ENCODE measurements at places on chromosomes 1 and 21.

DNA sequence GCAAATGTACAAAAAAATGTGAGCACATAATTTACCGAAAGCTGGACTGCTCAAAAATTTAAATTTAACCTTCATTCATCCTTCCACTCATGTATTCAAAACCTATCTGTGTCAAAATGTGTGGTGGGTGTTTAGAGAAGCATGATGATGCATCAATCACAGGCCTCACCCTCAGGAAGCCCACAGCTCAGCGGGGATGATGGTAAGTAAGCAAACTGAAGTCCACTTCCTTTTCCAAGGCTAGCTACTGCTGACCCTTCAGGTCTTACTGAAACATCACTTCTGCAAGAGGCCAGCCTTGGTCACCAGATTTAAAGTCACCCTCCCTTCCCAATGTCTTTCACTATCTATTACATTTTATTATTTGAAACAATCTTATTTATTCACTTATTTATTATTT, 254.5 kb downstream of the DNM3 start:
- no peak for DNase-seq

GRCh38 chr1:111470596-111470995, 3.2 kb upstream of the C1orf162 start:
- DNase-seq, result no peak

GRCh38 chr1:225454733-225455132, 26.9 kb upstream of the LBR start:
- peak; percentile 96 for DNase-seq

DNA sequence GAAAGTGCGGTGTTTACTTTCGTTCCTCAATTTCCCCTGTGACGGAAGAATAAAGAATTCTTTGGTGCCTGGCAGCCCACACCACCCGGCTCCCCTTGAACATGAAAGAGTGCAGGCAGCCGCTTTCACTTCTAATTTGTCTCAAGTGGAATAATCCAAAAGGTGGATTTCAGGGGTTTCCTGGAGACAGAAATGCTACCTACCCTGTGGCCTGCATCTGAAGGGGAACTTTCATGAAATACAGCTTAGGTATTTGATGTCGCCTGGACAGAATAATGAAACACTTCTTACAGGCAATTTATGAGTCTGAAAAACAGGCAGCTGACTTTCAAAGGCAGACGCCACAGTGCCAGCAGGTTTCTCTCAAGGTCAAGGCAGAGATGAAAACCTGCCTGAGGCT, 169.5 kb upstream of the USP24 start:
- no peak for DNase-seq

GRCh38 chr1:230147253-230148125, 80.5 kb downstream of the GALNT2 start:
- no peak for DNase-seq

GRCh38 chr1:26318338-26319064, 743 bp downstream of the CD52 start:
- DNase-seq, result no peak

- no peak for DNase-seq
Measured at GRCh38 chr1:225666495-225666894, 13.6 kb upstream of the ENAH start.

DNA sequence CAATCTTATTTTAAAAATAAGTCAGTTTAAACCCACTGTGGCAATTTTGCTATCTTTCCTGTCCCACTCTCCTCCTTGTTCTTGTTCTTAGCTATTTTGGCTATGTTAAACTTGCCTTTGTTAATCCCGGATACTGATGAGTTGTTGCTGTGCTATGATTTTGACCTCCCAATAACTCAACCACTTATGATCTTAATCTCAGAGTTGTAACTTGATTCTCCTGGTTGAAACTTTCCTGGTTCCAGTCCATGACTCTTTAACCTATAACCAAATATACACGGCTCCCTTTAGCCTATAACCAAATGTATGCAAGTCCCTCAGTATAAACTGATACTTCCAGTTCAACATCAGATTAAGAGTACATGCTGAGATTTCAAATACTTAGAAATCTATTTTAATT, 15.6 kb upstream of the ACADM start:
- no peak for DNase-seq

DNA sequence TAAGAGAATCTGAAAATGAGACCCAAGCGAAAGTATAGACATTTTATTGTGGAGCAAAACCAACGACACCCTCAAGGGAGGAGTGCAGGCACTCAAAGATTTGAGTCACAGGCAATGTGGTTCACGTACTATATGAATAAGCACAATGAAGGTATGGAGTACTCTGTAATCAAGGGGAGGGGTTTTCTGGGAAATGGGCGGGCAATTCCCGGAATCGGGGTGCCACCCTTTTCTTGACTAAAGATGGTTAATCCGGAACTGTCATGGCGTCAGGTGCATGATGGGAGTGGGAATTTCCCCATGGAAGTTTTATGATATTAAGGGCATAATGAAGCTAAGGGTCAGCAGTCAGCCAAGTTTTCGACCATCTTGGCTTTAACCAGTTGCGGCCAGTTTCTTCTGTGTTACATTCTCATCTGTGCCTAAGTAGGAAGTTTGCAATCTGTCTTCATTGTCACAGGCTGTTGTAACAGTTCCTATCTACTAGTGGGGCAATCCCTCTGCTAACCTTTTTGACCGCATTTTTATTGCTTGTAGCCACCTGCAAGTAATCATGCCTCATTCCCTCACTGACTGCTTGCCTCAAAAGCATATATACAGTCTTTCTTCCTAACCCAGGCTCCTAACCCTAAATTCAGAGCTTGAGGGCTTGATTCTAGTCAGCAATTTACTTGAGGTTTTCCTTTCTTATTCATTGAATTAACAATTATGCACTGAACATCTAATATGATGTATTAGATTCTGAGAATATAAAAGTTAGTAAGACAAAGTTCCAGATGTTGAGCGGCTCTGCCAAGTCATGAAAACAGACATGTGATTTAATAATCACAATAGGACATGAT, 775 bp upstream of the AIM2 start:
- no peak for DNase-seq

DNA sequence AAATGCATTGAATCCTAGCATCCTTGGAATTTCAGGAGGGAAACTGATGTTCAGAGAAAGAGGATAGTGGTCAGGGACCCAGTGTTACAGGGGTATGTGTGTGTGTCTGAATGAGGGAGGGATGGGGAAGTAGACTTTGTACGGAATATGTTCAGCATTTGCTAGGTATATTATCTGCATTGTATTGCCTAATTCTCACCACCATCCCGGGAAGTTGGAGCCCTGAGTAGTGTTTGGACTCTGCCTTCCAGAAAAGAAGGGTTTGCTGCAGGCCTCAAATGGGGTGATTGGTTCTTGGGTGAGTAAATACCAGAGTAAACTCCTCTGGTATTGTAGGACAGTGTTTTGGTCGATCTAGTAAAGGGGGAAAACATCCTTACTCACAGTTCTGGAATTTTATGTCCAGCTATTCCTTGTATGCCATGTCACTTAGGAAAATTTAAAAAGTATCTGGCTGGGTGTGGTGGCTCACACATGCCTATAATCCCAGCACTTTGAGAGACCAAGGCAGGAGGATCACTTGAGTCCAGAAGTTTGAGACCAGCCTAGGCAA, 7.1 kb upstream of the ZNF496 start:
- no peak for DNase-seq

DNA sequence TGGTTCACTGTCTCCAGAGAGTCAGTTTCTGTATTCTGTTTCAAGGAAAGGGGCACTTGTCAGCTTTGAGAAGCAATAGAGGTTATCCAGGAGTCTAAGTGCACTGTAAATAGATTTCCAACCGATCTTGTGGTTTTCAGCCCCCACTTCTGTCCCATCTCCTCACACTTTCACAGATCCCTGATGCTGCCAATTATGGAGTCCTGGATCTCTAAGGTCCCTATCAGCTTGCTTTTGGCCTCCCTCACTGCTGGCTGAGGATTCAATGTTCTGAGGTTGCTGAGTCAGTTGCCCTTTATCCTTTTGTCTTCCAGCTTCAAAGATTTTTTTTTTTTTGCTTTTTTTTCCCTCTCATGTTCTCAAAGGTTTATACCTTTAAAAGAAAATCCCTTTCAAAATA, 98.4 kb downstream of the DIRAS3 start:
- DNase-seq, result no peak

DNA sequence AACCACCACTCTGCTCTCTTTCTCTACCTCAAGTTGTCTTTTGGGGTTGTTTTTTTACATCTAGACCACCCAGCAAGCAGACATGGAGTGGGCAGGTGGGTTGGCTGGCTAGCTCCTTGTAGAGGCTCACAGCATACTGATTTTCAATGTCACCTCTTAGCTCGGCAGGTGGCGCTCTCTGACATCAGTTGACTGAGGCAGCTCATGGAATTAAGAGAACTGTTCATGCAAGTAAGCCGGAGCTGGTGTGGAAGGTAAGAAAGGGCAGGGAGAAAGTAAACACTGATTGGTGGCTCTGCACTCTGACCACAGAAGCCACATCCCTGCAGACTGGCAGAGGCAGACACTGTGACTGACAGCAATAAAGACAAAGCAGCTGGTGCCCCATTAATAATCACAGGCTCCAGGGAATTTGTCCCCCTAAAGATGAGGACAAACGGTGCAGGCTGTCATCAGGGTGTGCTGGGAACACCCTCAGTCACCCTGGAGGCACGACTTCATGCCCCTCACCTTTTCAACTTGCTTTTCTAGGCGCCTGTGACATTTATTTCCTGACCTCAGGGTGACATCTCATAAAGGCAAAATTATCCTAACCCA, 226.8 kb downstream of the LMX1A start:
- peak; percentile 55 for DNase-seq

GRCh38 chr1:61135291-61135690, 52.9 kb downstream of the NFIA start:
- DNase-seq, result no peak

DNA sequence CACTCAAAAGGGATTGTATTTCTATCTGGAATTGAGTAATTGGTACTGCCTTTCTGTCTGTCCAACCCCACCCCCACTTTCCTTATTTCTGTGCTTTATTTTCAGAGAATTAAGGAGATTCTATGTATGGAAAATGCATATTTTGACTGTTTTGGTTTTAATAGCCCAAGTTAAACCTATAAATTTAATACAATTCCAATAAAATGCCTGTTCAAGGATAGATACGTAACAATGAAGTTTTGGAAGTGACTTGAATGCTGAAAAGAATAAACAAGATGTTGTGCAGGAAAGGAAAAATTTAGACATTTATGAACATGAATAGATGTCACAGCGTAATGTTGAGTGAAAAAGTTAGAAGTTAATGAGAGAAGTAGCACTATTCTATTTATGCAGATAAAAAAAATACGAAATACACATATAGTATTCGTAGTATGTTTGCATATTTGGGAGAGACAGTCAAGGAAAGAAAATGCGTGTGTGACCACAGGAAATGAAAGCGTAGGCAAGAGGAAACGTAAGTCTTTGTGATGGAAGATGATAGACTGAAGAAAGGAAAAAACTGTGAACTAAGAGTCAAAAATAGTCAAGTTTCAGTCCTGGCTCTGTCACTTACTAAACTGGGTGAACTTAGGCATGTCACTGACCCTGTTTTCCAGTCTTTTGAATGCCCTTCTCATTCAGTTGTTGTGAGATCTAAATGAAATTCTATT, 62.1 kb downstream of the MEF2D start:
- DNase-seq, result no peak

DNA sequence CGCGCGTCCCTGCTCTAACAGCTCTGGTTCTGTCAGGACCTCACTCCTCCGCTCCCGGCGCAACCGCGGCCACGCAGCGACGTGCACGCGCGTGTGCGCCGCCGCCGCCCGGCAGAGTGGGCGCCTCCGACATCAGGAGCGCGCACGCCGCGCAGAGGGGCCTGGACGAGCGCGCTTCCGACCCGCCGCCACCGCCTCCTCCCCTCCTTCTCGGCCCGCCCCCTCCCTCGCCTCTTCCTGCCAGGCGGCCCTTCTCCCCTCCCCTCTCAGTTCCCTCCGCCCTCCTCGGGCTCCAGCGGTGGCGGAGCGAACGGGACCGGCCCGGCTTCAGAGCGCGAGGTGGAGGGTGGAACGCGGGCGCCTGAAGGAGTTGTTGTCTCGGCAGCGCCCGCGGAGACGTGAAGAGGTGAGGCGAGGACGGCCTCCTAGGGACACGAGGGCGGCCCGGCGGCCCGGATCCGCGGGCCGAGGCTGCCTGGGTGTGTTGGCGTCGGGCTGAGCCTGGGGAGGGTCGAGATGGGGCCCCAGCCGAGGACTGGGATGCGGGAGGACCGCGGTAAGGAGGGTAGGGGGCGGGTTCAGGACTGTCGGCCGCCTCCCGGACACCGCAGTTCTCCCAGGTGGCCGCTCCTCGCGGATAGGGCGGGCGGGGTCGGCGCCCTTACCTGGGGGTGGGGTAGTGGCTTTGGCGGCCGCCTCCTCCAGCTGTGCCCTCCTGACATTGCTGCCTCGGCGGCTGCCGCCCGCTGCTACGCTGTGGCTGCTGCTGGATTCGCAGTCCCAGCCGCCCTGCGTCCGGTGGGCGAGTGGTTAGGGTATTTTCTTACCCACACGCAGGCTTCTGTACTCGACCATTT, at the start of gene RABGAP1L:
TSS of gene RABGAP1L (plus strand) at position 269 of the 857 bp plus-strand sequence.
- peak; percentile 80 for DNase-seq

DNA sequence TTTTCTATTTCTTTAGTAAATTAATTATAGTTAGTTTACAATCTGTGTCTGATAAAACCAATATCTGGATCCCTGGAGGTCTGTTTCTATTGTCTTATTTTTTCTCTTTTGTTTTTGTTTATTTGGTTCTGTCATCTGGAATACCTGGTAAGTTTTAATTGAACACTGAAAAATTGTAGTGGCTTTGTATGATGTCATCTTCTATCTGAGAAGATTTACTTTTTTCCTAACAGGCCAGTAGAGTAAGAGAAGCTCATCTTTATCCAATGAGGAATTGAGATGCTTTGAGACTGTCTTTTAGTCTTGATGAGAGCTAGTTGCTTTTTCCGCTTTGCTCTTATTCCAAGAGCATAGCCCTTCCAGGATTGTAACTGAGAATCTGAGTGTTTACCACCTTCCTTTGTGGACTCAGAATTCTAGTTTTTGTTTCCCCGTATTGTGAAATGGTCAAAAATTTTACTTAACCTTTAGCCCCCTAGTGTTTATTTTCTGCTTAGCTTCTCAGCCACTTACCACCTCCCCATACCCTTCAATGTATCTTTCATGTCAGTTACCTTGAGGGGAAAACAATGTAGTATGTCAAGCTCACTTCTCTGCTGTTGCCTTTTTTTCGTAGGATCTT, 25.0 kb downstream of the PTGFRN start:
- DNase-seq, result no peak

- no peak for DNase-seq
Measured at GRCh38 chr1:43659212-43660166, 9.5 kb downstream of the KDM4A start.

GRCh38 chr1:26126321-26127084, 14.9 kb downstream of the PDIK1L start:
- no peak for DNase-seq

DNA sequence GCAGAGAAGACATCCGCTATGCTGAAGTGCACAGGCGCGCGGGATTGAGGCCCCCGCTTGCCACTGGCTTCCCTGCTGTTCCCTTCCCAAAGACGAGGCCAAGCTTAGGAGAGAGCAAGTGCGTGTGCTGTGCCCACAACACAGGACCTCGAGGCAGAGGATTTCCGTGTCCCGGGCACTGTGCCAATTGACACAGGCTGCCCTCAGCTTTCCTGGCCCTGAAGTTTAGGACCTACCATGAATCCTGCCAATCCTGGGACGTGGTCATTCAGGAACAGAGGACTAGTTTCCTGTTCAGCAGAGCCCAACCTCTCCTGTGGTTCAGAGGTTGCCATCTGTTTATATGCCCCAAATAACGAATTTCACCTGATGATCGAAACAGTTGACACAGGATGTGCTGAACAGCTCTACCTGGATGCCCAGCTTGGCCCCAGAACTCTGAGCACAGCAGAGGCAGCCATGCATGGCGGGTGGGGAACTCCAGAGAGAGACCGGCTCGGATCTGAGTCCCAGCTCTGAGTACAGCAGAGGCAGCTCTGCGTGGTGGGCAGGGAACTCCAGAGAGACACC, 22.0 kb downstream of the SLC37A1 start:
- DNase-seq, result no peak

All from kidney glomerular epithelial cell (primary cell).